ENCODE measurements at places on chromosomes 3 and 15.

DNA sequence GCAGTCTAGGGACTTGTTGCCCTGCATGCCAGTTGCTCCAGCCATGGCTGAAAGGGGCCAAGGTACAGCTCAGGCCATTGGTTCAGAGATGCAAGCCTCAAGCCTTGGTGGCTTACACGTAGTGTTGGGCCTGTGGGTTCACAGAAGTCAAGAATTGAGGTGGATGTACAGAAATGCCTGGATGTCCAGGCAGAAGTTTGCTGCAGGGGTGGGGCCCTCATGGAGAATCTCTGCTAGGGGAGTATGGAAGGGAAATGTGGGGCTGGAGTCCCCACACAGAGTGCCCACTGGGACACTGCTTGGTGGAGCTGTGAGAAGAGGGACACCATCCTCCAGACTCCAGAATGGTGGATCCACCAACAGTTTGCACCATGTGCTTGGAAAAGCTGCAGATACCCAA, 10.6 kb upstream of the B3GNT5 start:
- DNase-seq: no peak

GRCh38 chr3:27752926-27753325, 30.8 kb upstream of the EOMES start:
- DNase-seq: no peak

- no peak for DNase-seq
Observed at GRCh38 chr15:74573987-74574386, 33.0 kb downstream of the ARID3B start.

GRCh38 chr3:64495781-64496334, 191.9 kb downstream of the ADAMTS9 start:
- DNase-seq: no peak

GRCh38 chr15:74395319-74396145, 28.1 kb upstream of the CYP11A1 start:
- DNase-seq: no peak

GRCh38 chr3:149792452-149793270, at the start of gene ANKUB1:
TSS of gene ANKUB1 (minus strand) at chr3:149792554. CDS start at chr3:149792366, 188 bp downstream.
- DNase-seq: no peak

DNA sequence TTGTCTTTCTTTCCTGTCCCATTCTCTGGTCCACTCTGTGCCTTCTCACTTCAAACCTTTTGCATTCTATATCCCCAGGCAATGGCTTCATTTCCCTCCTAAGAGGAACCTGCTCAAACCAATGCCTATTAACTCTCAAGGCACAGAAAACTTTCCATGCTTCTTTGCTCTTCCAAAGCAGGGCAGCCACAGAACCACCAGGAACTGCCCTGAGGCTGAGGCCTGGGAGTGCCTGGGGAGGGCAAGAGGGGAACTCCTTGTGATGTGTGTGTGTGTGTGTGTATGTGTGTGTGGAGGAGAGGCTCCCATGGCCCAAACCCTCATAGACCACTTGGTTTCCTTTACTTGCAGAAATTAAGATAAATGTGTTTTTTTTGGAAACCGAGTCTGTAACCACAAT, 14.1 kb upstream of the PGPEP1L start:
- DNase-seq: no peak

GRCh38 chr15:64237677-64238076, 74.9 kb upstream of the PPIB start:
- no peak for DNase-seq

GRCh38 chr3:119778811-119779210, 3.1 kb upstream of the NR1I2 start:
- no peak for DNase-seq

DNA sequence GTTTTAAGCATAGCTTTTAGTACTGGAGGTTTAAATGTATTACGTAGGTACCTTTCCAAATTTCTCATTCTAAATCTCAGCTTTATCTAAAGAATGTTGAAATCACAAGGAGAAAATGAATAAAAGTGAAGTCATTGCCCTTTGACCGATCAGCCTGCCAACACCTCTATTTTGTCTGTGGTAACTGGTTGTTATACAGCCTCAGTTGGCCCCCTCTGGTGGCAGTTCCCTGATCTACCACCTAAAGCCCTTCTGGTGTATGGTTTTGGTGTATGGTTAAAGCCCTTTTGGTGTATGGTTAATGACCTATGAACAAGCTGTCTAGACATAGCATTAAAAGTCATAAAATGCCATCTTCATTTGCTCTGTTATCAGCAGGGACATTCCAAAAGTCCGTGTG, 378.2 kb upstream of the AZI2 start:
- DNase-seq: no peak

DNA sequence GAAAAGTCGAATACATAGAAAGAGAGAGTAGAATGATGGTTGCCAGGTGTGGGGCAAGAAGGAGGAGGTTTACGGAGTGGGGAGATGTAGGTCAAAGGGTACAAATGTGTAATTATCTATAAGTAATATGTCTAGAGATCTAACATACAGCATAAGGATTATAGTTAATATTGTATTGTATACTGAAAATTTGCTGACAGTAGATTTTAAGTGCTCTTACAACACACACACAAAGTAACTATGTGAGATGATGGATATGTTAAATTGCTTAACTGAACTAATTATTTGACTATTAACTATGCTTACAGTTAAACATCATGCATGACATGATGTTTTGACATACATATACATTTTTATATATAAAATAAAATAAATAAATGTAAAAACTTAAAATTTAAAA, 192.7 kb downstream of the ZIC4 start:
- DNase-seq: no peak

DNA sequence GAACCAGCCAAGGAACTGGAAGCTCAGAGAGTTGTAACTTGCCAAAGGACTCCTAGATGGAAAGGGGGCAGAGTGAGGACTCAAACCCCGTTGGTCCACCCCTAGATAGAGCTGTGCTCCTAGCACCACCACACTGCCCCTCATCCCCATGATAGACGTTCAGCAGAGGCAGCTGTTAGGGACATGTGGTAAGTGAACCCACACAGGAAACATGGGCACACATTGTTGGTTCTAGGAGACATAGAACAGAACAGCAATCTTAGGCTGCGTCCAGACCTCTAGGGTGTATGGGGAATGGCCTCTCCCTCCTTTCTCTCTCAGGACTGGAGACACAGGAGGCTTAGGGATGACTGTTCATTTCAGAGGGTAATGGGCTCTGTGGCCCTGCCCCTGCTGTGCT, 102.7 kb downstream of the ANP32A start:
- DNase-seq: no peak

DNA sequence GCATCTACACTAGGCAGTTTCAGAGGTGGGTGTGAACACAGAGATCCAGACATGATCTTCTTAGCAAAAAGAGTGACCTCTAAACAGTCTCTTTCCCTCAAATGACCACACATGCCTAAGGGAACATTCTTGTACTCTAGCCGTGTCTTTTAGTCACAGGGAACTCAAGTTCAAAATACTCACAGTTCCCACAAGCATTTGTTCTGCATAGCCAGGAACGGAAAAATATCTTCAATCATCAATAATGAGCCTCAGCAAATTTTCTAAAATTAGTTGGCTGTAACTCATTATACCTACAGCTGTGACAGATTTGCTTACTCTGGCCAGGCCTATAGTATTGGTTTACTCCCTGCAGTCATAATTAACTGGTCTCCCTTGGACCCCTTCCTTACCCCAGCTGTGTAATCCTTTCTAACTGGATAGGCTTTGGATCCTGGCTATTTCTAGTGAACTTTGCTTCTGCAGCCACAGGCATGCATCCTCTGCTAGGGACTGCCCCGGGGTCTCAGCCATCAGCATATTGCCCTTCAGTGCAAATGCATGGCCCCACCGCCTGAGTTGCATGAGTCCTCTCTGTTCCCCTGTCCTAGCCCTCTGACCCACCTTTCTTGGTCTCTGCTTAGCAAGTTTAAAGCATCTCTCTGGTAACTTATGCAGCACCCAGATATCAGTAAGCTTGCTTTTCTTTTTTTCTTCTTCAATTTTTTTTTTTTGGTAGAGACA, 56.0 kb upstream of the HACD2 start:
- no peak for DNase-seq

GRCh38 chr3:197001106-197001971, 28.3 kb downstream of the MELTF start:
- no peak for DNase-seq

DNA sequence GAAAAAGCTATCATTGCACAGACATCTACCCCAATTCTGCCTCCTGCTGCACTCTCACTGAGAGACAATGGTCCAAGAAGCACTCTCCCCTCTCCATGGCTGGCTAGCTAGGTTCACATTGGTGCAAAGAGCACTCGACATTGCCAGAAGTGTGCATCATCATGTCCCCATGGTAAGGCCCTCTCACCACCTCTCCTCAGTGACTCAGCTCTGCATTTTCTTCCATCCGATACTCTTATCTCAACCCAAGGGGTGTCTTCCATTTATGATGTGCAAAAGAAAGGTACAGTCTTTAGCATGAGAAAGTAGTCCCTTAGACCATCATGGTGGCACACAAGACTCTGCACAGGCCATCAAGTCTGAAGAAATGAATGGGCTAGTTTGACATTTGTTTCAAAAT, 14.0 kb downstream of the RPSA start:
- DNase-seq: no peak
